ENCODE measurements at places on chromosomes 3 and 15.

- no peak overlapping the region for H3K27ac ChIP-seq
- H3K4me1 ChIP-seq: no peaks in the 10 kb centered on the region
- H3K27me3 ChIP-seq: no peaks in the 10 kb centered on the region
- no peak for ATAC-seq
Measured at GRCh38 chr3:62153231-62153630, 220.1 kb downstream of the FEZF2 start.

- H3K4me1 ChIP-seq: no peaks in the 10 kb centered on the region
- no peak overlapping the region for H3K27ac ChIP-seq
- H3K27me3 ChIP-seq: no peaks in the 10 kb centered on the region
Measured at GRCh38 chr3:45487508-45487907, 99.1 kb downstream of the LARS2 start.

GRCh38 chr3:126847061-126847460 is 135.9 kb upstream of the PLXNA1 start:
- H3K4me1 ChIP-seq: no peaks in the 10 kb centered on the region
- H3K27me3 ChIP-seq: no peaks in the 10 kb centered on the region
- ATAC-seq: no peak
- no peak overlapping the region for H3K27ac ChIP-seq
- peaks cover 12% of the 10 kb centered on the region for H3K36me3 ChIP-seq

DNA sequence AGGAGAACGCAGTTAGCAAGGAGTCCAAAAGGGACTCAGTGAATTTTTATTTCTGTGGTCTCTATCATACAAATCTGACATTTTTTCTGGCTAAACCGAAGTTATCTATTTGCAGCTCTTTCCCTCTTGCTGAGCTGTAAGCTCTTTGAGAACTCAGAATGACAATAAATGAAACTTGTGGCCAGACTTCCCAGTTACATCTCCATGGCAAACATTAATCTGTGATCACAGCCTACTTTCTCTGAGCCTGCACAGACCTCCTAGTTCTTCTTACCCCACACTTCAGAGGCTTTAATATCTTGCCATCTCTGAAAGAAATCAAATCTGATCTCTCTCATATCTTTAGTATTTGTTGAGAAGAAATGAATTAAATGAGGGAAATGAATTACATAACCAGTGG is 58.0 kb downstream of the PLD1 start:
- no peak for ATAC-seq
- H3K4me3 ChIP-seq: no peak overlapping the region
- H3K27ac ChIP-seq: no peak overlapping the region
- no peaks in the 10 kb centered on the region for H3K4me1 ChIP-seq
- H3K27me3 ChIP-seq: peaks cover 7% of the 10 kb centered on the region

- no peak overlapping the region for H3K4me3 ChIP-seq
- H3K4me1 ChIP-seq: no peaks in the 10 kb centered on the region
- H3K27ac ChIP-seq: no peak overlapping the region
- ATAC-seq: no peak
- no peaks in the 10 kb centered on the region for H3K36me3 ChIP-seq
- no peaks in the 10 kb centered on the region for H3K27me3 ChIP-seq
Measured at GRCh38 chr3:59482684-59483083, 432.9 kb upstream of the CFAP20DC start.

GRCh38 chr3:99683465-99683864 is 45.1 kb downstream of the COL8A1 start:
- ATAC-seq: no peak
- H3K4me1 ChIP-seq: no peaks in the 10 kb centered on the region
- no peaks in the 10 kb centered on the region for H3K36me3 ChIP-seq
- H3K27ac ChIP-seq: no peak overlapping the region

- H3K27ac ChIP-seq: no peak overlapping the region
- peaks cover 14% of the 10 kb centered on the region for H3K4me1 ChIP-seq
- ATAC-seq: no peak
- H3K4me3 ChIP-seq: no peak overlapping the region
Measured at GRCh38 chr15:62569460-62570404, 404.6 kb upstream of the C2CD4B start.

DNA sequence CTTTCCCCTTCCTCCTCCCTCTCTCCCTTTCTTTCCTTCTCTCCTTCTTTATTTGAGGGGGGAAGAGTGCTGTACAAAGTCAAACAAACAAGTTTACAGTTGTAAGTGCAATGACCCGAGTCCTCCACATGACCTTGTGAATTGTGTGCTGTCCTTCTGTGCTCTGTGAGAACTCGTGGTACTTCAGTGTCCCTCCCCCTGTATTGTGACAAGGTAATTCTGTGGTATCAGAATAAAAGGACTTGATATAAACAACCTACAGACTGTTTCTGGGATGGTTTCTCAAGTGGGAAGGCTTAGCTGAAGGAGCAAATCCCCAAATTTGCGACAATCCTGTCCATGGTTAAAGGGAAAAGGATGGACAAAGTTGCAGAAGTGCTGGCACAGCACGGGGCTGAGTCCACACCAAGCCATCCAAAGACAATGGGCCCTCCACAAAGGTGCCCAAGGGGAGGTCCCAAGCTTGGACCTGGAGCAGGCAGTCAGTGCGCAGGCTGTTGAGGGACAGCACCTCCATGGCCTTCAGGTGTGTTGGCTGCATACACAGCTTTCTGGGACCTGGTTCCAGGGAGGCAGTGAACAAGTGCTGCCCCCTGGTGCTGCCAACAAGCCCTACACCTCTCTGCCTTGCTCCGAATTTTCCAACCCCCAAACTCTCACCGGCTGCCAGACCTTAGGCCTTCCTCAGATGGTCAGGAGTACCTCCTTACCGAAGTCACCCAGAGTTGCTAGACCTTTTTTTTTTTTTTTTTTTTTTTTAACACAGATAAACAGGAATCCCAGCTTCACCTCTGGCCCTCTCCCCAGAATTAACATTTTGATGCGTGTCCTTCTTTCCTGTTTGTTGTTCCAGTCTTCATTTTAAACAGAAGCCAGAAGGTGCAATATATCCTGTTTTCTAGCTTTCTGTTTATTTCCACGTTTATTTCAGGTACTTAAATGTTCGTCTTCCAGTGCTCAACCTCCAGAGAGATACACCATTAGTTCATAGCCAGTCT is 2.6 kb upstream of the APEH start:
- H3K4me3 ChIP-seq: no peak overlapping the region
- H3K36me3 ChIP-seq: peaks cover 14% of the 10 kb centered on the region
- no peak overlapping the region for H3K27ac ChIP-seq
- H3K4me1 ChIP-seq: peaks cover 30% of the 10 kb centered on the region

- no peak for ATAC-seq
- H3K4me3 ChIP-seq: no peak overlapping the region
- H3K4me1 ChIP-seq: peaks cover 7% of the 10 kb centered on the region
- peaks cover 25% of the 10 kb centered on the region for H3K36me3 ChIP-seq
- H3K27ac ChIP-seq: no peak overlapping the region
Measured at GRCh38 chr15:85749261-85750151, 45.2 kb downstream of the KLHL25 start.

- no peaks in the 10 kb centered on the region for H3K36me3 ChIP-seq
- H3K4me3 ChIP-seq: no peak overlapping the region
- H3K27me3 ChIP-seq: peaks cover 22% of the 10 kb centered on the region
- no peak overlapping the region for H3K27ac ChIP-seq
- H3K4me1 ChIP-seq: peaks cover 4% of the 10 kb centered on the region
- no peak for ATAC-seq
Measured at GRCh38 chr15:72923289-72923688, 129.0 kb upstream of the NEO1 start.
